ENCODE measurements at places on chromosomes 5 and 9. TPM values are rescaled to one million over a fixed set of nuclear protein-coding genes. Genes with fewer than 3 reads are reported as not detected.

DNA sequence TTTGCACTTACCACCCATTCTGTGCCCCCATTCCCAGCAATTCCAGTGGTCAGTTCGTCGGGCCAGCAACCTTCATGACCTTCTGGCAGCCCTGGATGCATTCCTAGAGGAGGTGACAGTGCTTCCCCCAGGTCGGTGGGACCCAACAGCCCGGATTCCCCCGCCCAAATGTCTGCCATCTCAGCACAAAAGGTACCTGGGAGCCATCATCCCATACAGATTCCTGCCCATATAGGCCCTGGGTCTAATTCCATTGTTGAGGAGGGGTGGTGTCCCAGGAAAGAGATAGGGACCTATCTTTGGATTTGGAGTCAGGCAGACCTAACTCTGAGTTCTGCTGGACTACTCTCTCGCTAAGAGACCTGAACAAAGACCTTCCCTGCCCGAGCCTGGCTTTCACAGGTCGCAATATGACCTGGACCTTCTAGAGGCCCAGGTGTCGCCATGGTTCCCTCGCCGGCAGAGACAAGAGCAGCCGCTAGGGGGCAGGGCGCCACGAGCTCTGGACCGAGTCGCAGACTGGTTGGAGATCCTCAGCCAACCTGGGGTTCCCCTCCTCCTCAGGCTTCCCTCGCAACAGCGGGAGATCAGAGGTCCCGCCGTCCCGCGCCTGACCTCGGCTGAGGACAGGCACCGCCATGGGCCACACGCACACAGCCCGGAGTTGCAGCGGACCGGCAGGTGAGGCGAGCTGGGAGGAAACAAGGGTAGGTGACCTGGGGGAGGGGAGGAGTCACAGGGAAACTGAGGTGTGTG, 3.1 kb downstream of the SLC4A9 start:
- no peak overlapping the region for H3K27ac ChIP-seq
- H3K36me3 ChIP-seq = no peaks in the 10 kb centered on the region
- peak; percentile 91 for DNase-seq
- peak overlapping the region; percentile 31 for H3K4me3 ChIP-seq

IFNB1 gene
- total RNA-seq = not detected

DNA sequence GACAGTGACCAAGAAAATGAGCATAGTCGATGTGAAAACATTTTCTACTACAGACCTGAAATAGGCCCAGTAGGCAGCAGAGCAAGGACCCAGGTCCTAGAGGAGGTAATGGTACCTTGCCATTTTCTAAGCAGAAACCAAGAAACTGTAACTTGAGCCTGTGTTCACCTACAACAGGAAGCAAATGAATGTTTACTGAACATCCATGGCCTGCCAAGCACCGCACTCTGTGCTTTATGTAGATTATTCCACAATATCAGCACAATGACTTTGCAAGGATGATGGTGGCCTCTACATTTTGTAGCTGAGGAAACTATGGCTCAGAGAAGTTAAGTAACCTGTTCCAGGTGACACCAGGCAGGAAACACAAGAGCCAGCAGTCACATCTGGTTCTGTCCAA, 215.3 kb downstream of the SPOCK1 start:
- no peak for DNase-seq
- no peak overlapping the region for H3K27ac ChIP-seq
- H3K36me3 ChIP-seq = no peaks in the 10 kb centered on the region
- H3K4me1 ChIP-seq = no peaks in the 10 kb centered on the region
- no peak overlapping the region for H3K4me3 ChIP-seq
- no peaks in the 10 kb centered on the region for H3K27me3 ChIP-seq

- H3K4me1 ChIP-seq = no peaks in the 10 kb centered on the region
- no peaks in the 10 kb centered on the region for H3K36me3 ChIP-seq
- DNase-seq = no peak
- no peak overlapping the region for H3K4me3 ChIP-seq
- no peaks in the 10 kb centered on the region for H3K27me3 ChIP-seq
- no peak overlapping the region for H3K27ac ChIP-seq
These were observed 14.6 kb downstream of the MAP1B start for GRCh38 chr5:72121780-72122445.

DNA sequence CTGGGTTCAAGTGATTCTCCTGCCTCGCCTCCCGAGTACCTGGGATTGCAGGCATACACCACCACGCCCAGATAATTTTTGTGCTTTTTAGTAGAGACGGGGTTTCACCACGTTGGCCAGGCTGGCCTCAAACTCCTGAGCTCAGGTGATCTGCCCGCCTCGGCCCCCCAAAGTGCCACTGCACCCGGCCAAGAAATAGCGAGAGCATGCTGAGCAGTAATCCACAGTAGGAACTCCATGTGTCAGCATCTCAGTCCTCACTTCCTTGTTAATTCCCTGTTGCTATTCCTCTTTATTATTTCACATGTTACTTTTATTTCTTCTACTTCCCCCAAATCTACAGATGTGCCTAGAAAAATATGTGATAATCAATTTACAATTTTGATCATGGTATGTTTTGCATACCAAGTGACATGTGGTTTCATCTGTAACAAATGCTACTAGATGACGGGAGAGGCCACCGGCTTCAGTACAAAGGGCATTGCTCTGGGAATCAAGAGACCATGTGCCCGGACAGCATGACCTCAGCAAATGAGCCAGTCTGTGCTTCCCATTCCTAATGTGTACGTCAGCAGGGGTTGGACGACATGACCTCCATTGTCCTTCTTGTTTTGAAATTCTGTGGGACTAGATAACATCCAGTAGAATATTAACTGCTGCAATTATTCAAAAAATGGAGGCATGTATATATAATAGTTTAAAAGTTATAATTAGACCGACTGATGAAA, 61.6 kb downstream of the FNBP1 start:
- H3K4me1 ChIP-seq = no peaks in the 10 kb centered on the region
- no peaks in the 10 kb centered on the region for H3K27me3 ChIP-seq
- H3K27ac ChIP-seq = no peak overlapping the region
- no peak overlapping the region for H3K4me3 ChIP-seq
- H3K36me3 ChIP-seq = peaks cover 5% of the 10 kb centered on the region
- DNase-seq = peak; percentile 58

- H3K36me3 ChIP-seq = no peaks in the 10 kb centered on the region
- no peak overlapping the region for H3K27ac ChIP-seq
- H3K4me1 ChIP-seq = no peaks in the 10 kb centered on the region
- H3K4me3 ChIP-seq = no peak overlapping the region
- no peaks in the 10 kb centered on the region for H3K27me3 ChIP-seq
- no peak for DNase-seq
These were observed 77.6 kb downstream of the CDO1 start for GRCh38 chr5:115738830-115739229.

GRCh38 chr9:80417211-80417773, 845.5 kb downstream of the TLE4 start:
- no peaks in the 10 kb centered on the region for H3K27me3 ChIP-seq
- DNase-seq = no peak
- H3K36me3 ChIP-seq = no peaks in the 10 kb centered on the region
- no peak overlapping the region for H3K27ac ChIP-seq
- no peak overlapping the region for H3K4me3 ChIP-seq
- no peaks in the 10 kb centered on the region for H3K4me1 ChIP-seq

SLC46A2 gene
- total RNA-seq = not detected

ITK gene
- total RNA-seq = 6.7 TPM

- no peak overlapping the region for H3K4me3 ChIP-seq
- no peaks in the 10 kb centered on the region for H3K4me1 ChIP-seq
- H3K27me3 ChIP-seq = no peaks in the 10 kb centered on the region
- DNase-seq = no peak
These were observed 110.4 kb upstream of the LIFR start for GRCh38 chr5:38666668-38667498.

DNA sequence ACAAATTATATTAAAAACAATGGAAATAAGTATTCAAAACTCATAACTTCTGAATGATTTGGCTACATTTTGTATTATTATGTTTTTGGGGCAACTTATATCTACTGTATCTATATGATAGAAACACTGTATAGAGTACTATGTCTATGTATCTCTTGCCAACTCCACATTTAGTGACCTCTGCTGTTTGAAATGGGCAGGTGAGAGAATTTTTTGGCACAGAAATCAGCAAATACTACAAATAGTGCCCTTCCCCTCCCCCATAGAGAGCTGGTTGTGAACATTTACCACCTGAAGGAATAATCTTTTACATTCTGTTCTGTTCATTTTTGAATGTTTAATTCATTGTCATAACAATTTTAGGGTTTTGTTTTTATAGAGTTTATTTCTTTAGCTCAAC, 545.3 kb downstream of the PDE4D start:
- no peak for DNase-seq
- H3K36me3 ChIP-seq = no peaks in the 10 kb centered on the region
- no peaks in the 10 kb centered on the region for H3K27me3 ChIP-seq
- H3K4me3 ChIP-seq = no peak overlapping the region
- no peaks in the 10 kb centered on the region for H3K4me1 ChIP-seq

DNA sequence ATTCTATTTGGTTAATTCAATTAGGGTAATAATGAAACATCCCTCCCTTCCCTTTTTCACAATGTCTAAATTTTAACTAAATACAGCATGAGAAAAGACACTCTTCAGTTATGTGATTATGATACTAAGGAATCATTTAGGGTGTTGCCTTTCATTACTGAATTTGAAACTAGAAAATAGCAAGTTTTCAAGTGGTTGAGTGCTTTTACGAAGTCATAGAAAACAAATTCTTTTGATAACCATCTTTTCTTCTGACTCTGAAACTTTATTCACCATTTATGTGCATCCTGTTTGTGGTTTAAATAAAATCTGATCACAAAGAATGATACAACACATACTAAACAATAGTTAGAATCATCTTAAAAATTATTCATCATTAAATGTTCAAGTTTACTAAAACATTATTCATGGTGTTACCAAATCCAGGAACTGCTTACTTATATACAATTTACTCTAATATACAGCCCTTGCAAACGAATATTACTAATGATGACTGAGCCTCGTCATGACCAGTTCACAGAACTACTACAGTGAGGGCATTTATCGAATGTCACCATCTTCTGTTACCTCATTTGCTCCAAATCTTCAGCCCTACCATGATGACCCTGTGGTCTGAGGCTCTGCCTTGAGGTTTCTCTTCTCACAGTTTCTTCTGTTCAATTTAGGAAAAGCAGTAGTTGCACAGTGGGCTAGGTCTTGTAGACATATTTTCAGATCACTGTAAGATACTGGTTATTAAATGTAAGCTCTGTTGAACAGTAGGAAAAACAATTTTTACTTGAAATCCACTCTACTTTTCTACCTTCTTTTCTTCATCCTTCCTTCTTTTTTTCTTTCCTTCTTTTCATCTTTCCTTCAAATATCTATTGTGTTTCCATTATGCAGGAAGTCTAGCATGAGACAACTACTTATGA, 18.3 kb upstream of the IL9 start:
- DNase-seq = no peak
- no peak overlapping the region for H3K27ac ChIP-seq
- no peaks in the 10 kb centered on the region for H3K36me3 ChIP-seq
- H3K4me1 ChIP-seq = no peaks in the 10 kb centered on the region
- no peaks in the 10 kb centered on the region for H3K27me3 ChIP-seq

DNA sequence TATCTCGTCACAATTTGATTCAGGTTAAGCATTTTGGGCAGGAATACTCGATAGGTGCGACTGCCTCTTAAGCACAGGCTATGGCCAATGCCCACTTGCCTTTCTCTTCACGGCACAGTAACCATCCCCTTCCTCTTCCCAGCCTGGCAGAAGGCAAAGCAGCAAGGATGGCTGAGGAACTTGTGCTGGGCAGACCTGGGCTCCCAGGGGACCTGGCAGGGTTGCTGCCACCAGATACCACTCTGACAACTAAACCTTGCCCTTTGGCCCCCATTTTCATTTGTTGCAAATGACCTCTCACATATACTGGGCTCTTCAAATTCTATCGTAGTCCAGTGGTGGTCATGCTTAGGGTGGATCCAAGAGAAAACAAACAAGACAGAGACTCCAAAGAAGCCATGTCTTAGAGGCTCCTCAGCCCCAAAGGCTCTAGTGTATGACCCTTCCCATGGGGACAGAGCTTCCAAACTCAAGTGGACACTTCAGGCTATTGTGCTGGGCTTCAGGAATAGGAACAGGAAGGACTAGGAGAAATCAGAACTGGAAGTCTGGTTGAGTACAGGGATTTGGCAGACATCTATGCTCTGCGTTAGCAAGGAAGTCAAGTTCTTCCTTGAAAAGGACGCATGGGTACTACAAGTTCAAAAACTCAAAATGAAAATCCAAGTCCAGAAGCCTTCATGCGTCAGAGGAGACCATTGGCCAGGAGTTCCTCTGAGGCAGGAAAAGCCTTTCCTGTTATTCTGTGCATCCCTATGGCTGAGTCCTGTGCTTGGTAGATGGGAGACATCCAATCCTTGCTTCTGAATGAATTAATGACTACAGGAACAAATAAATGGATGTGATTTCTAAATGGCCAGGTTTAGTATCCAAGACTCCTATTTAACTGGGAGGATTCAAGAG, 64.6 kb upstream of the PLPP1 start:
- no peak overlapping the region for H3K4me3 ChIP-seq
- H3K27me3 ChIP-seq = no peaks in the 10 kb centered on the region
- H3K4me1 ChIP-seq = no peaks in the 10 kb centered on the region

TLX3 gene
- total RNA-seq = not detected

PGM5 gene
- 17.4 TPM for total RNA-seq

FOXI1 gene
- total RNA-seq = not detected

Measured in Peyer's patch (tissue), 4 donors.